ENCODE measurements at places on chromosomes 2 and 18.

DNA sequence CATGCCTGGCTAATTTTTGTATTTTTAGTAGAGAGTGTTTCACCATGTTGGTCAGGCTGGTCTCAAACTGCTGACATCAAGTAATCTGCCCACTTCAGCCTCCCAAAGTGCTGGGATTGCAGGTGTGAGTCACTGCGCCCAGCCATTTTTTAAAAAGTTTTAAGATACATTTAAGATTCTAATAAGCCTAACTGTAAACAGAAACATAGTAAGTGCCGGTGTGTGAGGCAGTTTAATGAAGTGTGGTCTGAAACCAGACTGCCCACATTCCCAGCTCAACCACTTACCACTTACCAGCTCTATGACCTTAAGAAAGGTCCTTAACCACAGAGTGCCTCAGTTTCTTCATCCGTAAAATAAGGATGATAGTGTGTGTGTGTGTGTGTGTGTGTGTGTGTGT is 42.4 kb downstream of the TMEM237 start:
- DNase-seq = no peak

DNA sequence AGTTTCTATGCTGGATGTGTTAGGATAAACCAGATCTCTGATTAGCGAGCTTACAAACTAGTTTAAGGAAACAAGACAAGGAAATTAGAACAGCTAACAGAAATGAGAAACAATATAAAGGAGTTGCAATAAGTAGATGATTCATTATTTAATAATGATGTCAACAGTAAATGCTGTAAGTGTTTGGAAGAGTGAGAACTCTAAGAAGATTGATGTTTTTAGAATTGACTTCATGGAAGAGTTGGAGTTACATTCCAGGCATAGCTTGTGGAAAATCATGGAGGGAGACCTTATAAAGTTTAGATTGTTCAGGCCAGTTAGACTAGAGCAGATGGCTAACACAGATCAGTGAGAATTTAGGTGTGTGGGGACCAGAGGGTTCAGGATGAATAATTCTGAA is 32.6 kb downstream of the PPP1R1C start:
- no peak for DNase-seq

- no peak for DNase-seq
Observed at GRCh38 chr2:173644146-173644545, 289.5 kb downstream of the CDCA7 start.

DNA sequence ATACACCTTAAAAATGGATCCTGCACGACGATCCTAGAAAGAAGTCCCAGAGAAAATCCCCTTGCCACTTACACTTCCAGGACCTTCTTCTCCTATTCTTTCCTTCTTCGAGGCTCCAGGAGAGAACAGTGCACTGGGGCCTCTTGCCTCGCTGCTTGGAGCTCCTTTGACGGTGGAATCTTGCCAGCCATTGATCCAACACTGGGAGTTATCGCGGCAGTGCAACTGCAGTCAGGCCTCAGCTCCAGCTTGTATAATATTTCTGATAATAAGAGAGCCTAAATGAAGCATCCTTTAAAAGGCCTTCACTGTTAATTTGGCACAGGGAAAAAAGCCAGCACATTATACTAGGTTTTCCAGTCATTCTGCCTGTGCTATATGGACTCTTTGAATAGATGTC is 216.9 kb upstream of the PARD3B start:
- no peak for DNase-seq

- no peak for DNase-seq
Observed at GRCh38 chr2:25714740-25715139, 41.4 kb upstream of the DTNB start.

GRCh38 chr2:224922142-224922727 is 120.0 kb downstream of the DOCK10 start:
- peak; percentile 64 for DNase-seq

DNA sequence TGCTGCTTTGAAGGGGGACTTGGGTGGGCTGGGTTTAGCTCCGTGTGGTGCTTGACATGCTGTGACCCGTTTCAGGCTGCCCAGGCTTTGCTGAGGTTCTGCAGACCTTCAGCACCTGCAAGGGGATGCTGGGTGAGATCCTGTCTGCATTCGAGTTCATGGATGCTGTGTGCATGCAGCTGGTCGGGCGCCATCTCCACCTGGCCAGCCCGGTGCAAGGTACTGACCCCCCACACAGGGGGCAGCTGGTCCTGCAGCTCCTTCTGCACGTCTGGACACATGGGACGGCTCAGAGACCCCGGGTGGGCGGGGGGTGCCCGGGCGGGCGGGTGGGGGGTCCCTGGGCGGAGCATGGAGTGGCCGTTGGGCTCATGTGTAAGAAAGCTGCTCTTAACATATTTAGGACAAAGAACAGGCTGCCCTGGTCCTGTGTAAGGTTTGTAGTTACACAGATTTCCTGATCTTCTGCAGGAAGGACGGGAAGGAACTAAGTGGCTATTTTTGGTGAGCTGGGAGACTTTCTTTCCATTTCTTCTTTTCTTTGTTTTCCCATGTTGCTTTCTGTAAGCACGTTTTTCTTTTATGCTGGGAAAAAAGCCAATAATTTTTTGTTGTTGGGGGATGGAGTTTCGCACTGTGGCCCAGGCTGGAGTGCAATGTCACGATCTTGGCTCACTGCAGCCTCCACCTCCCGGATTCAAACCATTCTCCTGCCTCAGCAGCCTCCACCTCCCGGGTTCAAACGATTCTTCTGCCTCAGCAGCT is 15.8 kb downstream of the D2HGDH start:
- no peak for DNase-seq

DNA sequence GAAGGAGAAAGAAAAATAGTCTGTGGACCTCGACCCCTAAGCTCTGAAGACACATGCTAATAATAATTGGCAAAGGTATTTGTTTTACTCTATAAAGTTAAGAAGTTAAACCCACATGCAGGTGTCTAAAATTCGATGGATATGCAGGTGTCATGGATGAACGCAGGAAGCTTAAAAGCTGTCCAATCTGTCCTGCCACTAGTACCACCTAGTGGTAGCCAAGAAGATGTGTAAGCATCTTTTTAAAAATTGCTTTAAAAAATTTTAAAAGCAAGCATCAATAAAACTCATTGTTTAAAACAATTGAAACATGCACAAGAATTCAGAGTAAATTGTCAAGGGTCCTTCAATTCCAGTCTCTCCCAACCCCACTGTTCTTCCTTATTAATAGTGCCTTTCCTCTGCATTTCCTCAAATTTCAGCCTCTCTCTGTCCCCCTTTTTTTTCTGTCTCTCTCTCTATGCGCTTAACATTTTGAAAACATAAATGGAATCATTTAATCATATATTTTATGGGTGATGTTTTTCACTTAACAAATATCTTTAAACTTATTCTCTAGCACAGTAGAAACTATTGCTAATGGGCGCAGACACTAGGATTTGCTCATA is 30.6 kb upstream of the PPP3R1 start:
- DNase-seq = peak; percentile 7

GRCh38 chr2:215507836-215508235 is 72.0 kb upstream of the FN1 start:
- no peak for DNase-seq

- no peak for DNase-seq
Observed at GRCh38 chr2:164479460-164479859, 141.8 kb downstream of the GRB14 start.

GRCh38 chr18:36580266-36580665 is 248.5 kb downstream of the TPGS2 start:
- no peak for DNase-seq

DNA sequence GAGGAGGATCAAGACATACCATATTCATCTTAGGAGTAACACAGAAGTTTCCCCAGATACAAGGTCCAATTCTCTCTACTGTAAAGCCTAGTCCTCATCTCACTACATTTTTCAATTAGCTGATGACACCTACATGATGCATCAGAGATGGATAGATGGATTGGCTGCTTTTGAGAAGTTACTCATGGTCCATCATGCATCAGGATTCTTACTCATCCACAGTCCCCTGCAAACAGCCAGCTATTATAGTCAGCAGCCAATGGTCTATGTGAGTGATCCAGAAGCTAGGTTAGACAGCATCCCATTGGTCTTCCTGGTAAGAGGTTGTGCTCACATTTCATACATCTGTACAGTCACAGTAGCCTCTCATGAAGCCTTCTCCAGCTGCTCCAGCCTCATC is 154.5 kb upstream of the NRP2 start:
- no peak for DNase-seq

GRCh38 chr18:75277610-75277928 is 67.0 kb downstream of the TSHZ1 start:
- no peak for DNase-seq

GRCh38 chr2:38509314-38509946 is 93.3 kb downstream of the HNRNPLL start:
- no peak for DNase-seq

DNA sequence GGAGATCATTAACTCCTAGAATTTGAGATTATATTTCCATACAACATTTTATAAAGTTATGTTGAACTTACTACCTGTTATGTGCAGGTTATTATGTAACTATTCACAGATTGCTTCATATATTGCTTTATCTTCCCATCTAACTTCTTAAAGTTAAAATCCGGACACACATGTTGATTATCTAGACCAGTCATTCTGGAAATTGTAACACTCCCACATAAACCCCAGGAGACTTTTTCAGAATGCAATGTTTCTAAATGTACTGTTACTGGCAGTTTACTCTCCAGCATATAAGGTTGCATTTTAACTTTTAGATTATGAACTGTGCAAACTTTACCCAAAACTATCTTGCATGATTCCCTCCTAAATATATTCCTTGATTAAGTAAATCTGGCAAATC is 70.5 kb upstream of the FAM117B start:
- no peak for DNase-seq

GRCh38 chr2:120125195-120125594 is 98.0 kb downstream of the TMEM185B start:
- DNase-seq = no peak

DNA sequence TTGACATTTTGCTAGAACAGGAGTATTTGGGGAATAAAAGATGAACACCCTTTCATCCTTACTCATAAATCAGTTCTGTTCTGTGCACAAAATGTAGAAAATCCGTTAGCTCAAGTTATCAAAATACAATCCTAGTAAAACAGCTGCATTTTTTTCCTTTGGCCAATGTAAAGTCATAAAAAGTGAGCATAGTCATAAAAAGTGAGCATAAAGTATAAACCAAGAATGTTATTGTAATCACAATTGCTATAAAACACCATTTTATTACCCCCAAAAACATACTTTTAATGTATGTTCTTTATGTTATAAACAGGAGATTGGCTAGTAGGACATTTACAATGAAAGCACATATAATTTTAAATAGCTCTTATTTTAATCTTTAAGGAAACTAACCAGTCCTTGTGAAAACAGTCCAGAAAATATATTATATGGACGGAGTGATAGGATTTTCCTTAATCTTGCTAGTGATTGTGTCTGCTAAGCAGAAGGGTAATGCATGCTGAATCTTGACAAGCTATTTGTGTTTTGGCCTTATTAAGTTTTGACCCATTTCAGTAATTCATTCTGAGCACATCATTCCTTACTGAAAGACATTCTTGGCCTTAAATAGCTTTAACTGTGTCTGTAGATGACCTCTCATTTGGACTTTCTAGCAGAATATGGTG is 891.8 kb downstream of the DSC3 start:
- no peak for DNase-seq

DNA sequence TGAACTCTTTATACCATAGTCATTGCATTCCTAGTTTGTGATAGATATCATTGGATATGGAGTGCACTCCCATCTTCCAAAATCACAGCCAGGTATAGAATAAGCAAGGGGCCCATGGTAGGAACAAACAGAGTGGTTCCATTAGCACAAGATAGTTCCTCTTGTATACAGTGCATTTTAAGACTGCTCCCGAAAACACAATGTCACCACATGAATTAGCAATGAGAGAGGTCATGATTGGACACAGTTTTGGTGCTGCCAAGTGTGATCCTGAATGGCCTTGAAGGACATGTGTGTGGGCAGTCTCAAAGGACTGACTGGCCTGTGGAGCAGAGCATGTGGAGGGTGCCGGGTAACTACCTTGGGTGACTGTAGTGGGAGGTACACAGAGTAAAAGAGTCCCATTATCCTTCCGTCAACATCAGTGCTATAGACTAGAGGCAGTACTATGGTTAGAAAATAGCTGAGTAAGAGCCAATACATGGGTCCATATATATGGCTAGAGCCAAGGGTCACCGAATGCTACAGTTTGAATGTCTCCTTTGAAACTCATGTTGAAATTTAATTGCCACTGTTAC is 549.9 kb downstream of the DSC3 start:
- DNase-seq = no peak

DNA sequence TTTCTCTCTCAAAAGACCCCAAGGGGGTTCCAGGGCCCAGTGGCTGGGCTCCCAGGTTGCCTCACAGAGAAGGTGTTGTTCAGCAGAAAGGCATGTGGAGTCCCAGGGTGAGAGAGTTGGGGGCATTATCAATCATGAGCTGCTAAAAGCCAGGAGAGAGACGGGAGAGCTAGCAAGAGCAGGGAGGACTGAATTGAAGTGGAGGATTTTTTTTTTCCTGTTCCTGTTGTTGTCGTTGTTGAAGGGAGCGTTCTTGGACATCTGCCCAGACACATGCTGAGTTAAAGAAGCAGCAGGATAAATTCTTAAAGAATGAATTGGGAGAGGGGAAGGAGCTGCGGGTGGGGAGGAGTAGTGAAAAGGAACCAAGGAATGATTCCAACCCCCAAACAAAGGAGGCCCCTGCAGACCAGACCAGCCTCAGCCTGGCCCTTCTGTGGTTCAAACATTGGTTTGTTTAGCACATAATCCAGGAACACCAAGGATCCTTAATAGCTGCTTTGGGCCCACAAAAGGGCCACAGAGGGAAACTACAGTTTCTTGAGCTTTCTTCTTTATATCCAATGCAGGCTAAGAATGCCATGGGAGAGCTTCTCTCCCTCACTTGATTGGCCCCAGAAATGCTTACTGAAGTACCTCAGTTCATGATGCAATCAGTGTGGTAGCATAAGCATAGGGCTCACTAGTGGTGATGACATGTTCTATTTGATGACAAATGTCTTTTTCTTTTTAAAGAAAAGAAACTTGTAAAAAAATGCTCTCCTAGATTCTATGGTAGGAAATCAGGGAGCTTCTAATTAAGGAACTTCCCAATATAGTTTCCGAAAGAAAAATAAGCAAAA is 146.0 kb downstream of the SETBP1 start:
- no peak for DNase-seq

DNA sequence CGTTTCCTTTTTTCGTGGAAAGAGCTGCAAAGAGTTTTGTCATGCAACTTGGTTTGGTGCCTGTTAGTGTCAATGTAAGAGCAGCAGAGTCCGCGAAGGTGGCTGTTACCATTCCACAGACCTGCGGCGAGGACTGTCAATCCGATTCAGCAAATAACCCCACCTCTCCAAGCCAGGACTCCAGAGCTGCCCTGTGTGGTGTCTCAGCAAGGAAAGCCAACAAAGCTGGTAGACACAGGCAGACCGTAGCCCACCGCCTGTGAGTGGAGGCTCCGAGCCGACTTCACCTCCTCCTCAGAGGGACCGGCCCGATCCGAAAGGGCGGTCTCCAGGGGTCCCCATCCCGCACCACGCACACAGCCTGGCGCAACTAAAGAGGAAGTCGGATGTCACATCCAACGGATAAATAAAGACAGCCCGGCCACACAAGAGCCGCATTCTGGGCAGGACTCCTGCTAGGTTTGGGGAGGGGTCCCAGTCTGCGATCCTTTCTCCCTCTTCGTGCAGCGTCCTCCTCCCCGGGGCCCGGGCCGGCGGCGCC is 819 bp downstream of the ANKRD44 start:
- DNase-seq = peak; percentile 57

- peak; percentile 18 for DNase-seq
Observed at GRCh38 chr2:174332217-174332963, 2.4 kb upstream of the SP9 start.
